Stimulated activated CD4-positive, alpha-beta T cell treated with anti-CD3 and anti-CD28 coated beads, TNF-alpha, amount 100 ng/mL, for 48 hours (primary cell): ENCODE measurements at places on chromosomes 6 and 20.

DNA sequence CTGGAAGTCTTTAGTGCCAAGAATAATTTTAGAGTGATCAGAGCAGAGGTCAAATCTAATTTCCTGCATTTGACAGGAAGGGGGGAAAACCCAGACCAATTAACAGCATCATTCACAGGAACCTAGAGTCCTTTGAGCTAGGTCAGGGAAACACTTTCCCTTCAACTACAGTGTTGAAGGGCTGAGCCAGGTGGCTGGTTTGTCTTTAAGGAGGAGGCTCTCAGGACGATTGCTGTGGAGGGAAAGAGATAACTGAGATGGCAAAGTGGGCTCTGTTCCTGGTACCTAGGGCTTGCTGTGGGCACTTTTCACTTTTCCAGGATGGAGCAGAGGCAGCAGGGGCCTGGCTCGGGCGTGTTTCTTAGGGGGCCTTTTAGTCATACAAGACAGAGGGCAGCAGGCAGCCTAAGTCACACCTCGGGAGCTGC is 111.9 kb downstream of the SCML4 start:
- DNase-seq, result no peak

DNA sequence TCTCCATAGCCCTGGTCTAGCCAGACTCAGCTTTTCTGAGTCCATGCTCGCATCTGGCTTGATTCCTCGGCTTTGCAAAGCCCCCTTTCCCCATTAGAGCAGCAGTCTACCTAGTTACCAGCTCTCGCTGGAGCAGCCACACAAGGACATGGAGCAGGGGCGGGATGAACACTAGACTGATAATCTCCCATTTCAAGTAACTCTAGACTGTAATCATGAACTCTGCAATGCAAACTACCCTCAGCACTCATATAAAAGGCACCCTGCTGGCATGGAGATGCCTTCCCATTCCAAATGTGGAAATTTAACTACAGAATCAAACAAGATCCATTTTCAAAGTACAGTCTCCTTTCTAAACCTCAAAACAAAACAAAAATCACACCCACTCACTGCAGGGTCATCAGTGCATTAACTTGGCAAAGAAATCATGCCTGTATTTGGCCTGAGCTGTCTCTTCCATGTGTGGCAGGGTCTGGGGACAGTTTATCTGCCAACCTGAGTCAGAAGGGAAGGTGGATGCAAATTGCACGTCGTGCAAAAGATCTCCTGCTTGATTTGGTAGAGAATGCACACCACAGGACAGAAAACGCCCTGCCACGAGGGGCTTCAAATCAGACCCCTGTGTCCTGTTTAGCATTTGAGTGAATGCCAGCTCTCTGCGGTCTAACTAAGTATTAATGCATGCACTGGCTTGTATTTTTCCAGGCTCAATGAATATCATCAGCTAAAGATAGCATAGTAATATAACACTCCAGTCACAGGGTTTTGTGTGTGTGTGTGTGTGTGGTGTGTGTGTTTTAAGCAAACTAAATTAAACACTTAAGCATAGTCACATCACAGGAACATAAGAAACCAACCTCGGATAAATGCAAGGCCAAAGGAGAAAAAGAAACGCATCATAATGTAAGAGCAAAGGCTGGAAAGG is 85.3 kb downstream of the MYLK4 start:
- no peak for DNase-seq

DNA sequence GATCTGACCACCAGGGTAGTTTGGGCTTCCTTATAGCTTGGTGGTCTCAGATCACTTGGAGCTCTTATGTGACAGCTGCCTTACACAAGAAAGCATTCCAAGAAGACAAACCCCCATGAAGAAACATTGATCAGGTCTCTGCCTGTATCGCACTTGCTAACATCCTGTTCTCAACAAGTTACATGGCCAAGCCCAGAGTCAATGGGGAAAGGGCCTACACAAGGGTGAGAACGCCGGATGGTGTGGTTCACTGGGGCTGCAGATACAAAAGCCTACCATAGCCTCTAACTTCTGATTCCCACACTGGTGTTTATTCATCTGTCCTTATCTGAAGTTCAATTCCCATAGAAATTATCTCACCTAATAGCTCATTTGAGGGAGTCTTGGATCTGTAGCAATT is 235.5 kb downstream of the SYNDIG1 start:
- no peak for DNase-seq

DNA sequence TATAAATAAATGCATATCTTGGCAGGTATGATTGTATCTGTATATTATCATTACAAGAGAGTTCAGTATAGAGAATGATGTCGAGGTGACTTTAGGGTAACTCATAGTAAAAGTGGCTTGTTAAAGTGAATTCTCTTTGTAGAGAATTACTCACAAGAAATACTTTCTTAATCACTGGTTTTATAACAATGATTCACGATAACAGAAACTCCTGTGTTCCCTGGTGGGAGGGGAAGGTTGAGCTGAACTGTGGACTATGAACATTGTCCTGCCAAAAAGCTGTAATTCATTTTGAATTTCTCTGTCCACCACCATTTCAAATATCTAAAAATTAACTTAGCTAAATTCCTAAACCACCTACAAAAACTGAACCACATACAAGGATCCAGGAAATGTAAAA is 7.7 kb downstream of the TPMT start:
- DNase-seq, result no peak

DNA sequence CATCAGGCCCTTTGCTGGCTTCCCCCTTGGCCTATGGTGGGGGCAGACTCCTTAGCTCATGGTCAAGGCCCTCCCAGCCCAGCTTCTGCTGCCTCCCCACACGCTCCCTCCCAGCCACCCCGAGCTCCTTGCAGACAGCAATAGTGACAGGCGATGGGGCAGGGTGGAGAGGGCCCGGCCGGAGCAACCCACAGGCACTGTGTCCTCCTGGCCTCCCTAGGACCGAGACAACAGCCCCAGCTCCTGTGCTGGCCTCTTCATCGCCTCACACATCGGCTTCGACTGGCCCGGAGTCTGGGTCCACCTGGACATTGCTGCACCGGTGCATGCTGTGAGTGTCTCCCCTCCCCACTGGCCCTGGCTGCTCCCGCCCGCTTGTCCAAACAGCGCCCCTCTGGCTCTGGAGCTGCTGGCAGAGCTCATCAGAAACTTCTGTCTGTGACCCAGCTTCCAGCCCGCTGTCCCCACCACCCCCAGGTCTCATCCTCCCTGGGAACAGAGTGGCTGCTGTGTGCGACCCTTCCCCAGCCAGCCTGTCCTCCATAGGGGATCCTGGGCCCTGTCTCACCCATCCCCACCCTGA is 21.8 kb downstream of the NPEPL1 start:
- DNase-seq, result no peak

- DNase-seq, result no peak
Observed at GRCh38 chr6:91691449-91691848, 1104.6 kb upstream of the MAP3K7 start.

DNA sequence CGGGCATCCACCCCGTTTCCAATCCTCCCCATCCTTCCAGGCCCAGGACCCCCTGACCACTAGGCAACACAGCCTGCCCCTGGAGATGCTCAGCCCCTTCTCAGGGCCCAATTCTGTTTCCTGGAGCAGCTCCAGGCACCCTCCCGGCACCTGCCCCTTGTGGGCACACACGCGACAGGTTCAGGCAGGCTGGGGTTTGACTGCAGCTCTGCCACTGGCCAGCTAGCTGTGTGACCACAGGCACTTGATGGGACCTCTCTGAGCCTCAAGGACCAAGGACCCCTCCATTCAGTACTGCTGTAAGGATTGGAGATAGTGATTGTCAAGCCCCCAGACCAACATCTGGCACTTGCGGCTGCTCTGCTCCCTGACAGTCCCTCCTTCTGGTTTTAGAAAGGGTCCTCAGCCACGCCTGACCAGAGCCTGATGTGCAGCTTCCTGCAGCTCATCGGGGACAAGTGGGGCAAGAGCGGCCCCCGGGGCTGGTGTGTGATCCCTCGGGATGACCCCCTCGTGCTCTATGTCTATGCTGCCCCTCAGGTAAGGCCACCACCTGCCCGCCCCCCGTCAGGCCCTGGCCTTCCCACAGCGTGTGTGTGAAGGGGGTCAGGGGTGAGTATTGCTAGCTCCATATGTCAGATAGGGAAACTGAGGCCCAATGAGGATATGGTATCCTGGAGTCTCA is 21.7 kb downstream of the FGD2 start:
- no peak for DNase-seq

GRCh38 chr6:34195726-34196115 is 41.0 kb upstream of the HMGA1 start:
- DNase-seq, result no peak

DNA sequence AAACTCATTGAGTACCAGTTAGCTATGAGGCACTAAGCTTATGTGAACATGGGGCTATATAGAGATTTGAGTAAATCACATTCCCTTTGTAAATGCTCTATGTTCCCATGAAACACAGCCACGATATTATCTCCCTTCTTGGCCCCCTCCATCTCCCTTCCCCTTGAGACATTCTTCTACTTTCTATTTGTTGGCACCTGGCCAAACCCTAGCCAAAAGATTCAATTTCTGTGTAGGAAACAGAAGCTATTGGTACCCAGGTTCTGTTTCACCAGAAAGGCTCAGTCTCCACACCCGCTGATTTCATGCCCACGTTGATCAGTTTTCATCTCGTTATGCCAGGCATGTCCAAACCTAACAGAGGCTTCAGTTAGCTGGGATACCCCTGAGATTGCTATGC is 145.5 kb upstream of the LAMP5 start:
- DNase-seq, result no peak
